ENCODE measurements at places on chromosomes 3 and 15.

DNA sequence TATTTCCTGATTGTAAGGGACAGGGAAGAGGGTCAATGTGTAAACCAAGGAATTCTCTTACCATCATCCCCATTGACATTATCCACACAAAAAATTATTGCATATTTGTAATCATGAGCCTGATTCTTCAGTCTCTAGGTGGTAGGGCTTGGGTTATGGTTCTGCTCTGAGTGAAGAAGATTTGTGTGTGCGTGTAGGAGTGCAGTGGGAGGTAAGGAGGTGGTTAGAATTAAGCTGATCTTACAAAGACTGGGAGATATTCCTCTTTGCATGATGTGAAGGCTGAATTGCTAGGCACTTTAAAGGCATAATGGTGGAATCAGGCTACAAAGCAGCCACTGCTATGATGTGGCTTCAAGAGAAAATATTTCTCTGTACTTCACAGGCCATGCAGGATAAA is 23.0 kb upstream of the MINDY4B start:
- no peak for DNase-seq

DNA sequence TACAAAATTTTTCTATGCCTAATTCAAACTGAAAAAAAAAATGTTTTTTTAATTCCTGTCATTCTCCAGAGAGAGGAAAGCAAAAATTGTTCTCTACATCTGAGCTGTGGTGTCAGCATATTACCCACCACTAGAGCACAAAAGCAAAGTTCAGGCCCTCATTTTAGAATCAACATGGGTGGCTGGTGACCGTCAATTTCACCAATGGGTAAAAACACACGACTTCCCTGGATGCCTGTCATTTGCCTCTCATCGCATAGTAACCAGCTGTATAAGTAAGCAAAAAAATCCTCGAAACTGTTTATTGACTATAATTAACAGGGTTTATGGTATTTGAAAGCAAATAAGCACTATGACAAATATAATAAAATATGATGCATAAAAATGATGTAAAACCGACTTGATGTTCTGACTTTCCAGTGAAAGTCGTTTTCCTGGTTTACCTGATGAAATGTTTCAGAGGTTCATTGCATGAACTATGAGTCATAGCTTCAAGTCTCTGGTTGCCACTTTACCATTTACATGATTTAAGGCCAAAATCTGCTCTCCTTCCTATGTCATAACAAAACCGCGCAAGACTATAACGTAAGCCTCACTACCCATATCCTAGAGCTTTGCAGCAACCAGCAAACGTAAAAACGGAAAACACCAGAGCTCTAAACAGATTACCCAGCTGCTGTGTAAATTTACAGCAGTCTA is 60.5 kb downstream of the THBS1 start:
- DNase-seq = no peak

DNA sequence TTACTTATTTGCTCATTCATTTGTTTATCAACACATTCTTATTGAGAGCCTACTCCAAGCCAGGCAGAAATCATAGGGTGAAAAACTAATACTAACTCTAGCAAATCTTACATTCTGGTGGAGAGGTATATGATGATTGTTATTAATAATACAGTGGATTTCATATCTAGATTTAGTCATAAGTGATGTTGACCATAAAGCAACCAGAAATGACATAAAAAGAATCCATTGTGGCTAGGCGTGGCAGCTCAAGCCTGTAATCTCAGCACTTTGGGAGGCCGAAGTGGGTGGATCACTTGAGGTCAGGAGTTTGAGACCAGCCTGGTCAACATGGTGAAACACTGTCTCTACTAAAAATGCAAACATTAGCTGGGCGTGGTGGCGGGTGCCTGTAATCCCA is 26.2 kb upstream of the IL20RB start:
- DNase-seq = no peak

DNA sequence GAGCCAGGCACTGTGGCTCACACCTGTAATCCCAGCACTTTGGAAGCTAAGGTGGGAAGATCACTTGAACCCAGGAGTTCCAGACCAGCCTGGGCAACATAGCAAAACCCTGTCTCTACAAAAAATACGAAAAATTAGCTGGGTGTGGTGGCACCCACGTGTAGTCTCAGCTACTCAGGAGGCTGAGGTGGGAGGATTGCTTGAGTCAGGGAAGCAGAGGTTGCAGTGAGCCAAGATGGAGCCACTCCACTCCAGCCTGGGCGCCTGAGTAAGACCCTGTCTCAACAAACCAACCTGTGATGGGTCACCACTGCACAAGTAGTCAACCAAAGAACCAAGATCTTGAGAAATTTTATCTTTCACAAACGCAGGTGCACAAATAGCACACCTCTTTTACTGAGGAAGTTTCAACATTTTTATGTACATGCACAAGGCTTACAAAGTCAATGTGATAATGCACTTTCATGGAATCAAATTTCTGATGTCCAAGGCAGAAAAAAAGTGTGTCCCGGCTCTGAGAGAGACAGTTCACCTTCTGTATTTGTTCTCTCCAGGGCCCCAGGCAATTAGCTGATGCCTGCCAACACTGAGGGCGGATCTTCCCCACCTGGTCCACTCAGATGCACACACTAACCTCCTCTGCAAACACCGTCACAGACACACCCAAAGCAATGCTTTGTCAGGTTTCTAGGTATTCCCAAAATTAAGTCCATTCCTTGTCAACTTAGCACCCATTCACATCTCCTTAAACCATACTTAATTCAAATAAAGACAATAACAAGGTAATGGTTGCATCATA is 12.4 kb downstream of the ACAA1 start:
- DNase-seq = no peak

DNA sequence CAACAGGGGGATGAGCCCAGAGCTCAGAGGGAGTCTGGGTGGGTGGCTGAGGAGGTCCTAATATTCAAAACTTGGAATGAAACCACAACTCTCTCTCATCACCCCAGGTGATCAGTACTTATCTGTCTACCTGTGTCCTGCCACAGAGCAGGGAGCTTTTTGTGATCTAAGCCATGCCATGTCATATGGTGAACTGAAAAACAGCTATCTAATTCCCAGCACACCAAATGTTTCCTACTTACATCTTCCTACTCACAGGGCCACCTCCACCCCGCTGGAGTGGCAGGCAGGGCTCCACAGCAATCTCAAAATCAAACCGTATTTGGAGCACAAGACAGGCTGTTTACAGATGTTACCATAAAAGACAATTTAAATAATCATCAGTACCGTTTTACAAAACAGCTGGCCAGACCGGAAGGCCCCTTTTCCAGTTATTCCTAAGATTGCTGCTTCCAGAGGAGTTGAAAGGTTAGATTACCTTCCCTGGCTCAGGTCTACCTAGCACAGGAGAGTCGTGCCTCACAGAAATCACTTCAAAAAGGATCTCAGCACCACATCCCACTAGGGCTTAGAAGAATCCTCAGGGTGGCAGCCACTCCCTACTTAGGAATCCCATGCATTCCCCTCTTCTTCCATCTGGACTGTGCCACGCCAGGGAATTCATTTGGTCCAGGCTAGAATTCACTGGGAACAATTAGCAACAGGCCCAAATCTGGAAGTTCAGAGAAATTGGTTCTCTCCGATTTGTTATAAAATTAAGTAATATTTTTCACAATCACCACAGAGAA is 226.6 kb upstream of the IL12A start:
- no peak for DNase-seq

DNA sequence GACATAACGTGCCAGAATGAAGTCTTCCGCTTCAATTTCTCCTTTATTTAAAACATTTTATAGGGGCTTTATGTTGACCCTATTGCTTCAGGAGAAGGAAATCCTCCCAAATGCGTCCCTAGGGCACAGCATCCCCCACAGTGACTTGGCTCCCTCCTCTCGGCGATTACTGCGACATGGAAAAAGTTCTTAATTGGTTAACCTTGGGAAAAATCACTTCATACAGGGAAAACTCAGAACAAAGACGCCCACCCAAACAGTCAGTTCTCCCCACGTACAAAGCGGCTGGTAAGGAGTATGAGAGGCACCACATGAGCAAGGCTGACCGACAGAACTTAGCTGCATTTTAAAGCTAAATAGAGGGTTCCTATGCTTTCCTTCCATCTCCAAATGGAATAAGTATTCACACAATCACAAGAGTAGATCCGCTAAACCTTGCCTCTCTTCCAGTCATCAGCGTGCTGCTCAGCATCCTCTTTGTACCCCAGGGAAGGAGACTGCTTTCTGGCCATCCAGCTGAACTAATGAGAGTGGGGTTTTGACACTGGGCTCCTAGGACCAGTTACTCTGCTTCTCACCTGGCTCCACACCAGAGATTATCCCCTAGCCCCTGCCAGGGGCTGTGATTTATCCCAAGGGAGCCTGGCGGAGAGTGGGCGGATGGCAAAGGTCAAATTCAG is 415.3 kb upstream of the WNT5A start:
- no peak for DNase-seq

- DNase-seq = no peak
Measured at GRCh38 chr15:26050984-26051383, 187.9 kb upstream of the ATP10A start.

DNA sequence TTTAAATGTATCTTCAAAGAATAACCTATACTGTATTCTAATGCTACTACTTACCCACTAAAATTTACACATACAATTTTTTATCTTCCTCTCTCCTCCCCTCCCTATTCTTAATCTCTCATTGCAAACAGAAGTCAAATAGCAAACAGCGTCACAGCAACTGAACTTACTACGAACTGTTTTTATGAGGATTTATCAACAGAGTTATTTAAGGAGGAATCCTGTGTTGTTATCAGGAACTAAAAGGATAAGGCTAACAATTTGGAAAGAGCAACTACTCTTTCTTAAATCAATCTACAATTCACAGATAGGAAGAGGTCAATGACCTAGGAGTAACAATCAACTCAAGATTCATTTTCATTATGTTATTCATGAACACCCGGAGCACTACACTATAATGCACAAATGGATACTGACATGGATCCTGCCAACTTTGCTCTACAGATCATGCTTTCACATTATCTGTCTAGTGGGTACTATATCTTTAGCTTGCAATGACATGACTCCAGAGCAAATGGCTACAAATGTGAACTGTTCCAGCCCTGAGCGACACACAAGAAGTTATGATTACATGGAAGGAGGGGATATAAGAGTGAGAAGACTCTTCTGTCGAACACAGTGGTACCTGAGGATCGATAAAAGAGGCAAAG is 984 bp downstream of the FGF7 start:
- no peak for DNase-seq

DNA sequence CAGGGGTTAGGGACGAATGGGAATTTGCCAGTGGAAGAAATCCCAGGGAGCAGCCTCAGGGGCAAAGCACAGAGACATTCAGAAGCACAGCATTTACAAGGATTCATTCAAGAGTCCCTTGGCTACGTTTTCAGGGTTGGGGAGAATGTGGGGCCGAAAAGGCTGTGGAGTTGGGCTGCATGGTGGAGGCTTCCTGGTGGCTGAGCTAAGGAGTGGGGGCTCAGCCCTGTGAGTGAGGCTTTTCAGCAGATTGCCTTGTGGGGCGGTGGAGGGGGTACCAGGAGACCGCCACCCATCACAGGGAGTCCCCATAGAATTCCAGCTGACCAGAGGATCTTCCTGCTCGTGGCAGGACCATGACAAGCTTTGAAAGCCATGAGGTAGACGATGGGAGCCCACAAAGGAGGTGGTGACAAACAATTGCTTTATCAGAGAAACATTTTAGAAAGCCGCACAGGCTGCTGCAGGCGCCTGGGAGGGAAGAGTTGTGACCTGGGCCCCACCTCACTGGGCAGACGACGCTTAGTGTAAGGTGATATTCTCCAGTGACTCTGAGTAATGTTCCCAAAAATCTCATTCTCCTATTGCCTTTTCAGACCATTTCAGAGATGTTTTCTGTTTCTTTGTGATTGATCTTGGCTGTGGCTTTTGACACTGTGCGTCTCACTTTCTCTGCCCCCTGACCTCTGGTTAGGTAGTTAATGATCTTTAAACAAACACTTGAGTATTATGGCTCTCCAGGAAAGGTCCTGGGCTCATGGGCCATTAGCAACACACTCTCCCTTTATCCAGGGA is 128.0 kb downstream of the DNAJB8 start:
- no peak for DNase-seq

DNA sequence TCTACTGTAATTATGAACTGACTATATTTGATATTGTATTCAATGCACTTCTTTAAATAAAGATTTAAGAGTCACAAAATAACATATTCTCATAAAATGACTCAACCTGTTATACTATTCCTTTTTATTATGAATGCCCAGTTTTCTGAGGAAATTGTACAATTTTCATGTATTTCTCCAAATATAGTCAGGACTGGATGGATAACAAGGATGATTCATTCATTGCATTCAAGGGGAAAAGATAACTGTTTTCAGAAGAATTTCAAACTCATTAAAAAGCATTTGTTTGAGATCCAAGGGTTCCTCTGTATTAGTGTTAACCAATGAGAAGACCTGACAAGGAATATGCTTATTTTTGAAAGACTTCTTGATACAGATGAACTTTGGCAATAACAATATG is 163.7 kb downstream of the MEIS2 start:
- DNase-seq = no peak

- no peak for DNase-seq
Measured at GRCh38 chr3:44762690-44763089, 1.1 kb downstream of the KIF15 start.

- DNase-seq = no peak
Measured at GRCh38 chr3:149224736-149225594, 3.3 kb upstream of the CP start.

Measured in stimulated activated CD8-positive, alpha-beta memory T cell treated with anti-CD3 and anti-CD28 coated beads, Interleukin-7, amount 100 ng/mL, for 24 hours (primary cell).